Stimulated activated CD4-positive, alpha-beta T cell treated with anti-CD3 and anti-CD28 coated beads, Interleukin-15, amount 100 ng/mL, for 1 hour (primary cell): ENCODE measurements at places on chromosomes 3 and 15.
A peak's percentile ranks its signal among the peaks of the same experiment; 100 is the strongest.

GRCh38 chr3:34183611-34184340 is 385.3 kb downstream of the PDCD6IP start:
- DNase-seq: no peak

DNA sequence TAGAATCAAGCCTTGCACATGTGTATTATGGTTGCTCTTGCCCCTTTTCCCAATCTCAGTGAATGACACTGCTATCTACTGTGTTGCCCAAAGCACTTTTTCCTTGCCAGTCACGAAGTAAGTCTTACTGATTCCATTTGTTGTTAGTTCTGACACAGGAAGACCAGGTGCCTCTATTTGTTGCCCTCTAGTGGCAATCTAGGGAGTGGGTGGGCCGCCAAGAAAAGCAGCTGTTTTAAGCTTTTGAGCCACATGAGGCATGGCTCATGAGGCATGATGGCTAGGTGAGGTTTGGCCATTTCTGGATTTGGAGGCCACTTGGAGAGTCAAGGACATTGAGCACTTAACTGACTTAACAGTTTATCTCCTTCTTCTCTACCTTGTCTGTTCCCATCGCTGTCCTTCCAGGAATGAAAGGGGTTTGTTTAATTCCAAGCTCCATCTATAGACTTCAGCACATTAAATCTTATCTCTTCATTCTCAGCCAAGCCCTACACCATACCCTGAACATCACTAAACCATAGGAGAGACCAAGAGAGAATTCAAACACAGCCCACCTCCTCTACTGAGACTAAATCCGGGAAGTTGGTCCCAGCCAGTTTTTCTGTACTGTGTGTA is 103.1 kb downstream of the HCN4 start:
- DNase-seq: peak; percentile 2

GRCh38 chr3:96480881-96481280 is 333.5 kb upstream of the EPHA6 start:
- no peak for DNase-seq

- DNase-seq: no peak
Observed at GRCh38 chr15:63291507-63291906, 14.1 kb downstream of the APH1B start.

GRCh38 chr15:73005032-73005431 is 47.2 kb upstream of the NEO1 start:
- DNase-seq: no peak

GRCh38 chr3:152497457-152497856 is 228.7 kb downstream of the MBNL1 start:
- no peak for DNase-seq
